ENCODE measurements at places on chromosomes 16 and 17. TPM values are rescaled to one million over a fixed set of nuclear protein-coding genes. Genes with fewer than 3 reads are reported as not detected.

The KRTAP4-1 gene
- total RNA-seq: not detected

The ARL2BP gene
- total RNA-seq: 46.4 TPM

GRCh38 chr17:27541301-27542023 lies 85.2 kb downstream of the KSR1 start:
- DNase-seq: no peak

DNA sequence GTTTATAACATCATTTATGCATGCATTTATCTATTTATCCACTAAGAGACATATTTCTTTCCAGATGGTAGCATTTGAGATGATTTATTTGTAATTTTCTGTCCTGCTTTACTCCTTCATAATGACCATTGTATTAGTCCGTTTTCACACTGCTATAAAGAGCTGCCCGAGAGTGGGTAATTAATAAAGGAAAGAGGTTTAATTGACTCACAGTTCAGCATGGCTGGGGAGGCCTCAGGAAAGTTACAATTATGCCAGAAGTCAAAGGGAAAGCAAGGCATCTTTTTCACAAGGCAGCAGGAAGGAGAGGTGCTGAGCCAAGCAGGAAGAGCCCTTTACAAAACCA lies 28.6 kb downstream of the TRIM25 start:
- no peak for DNase-seq

GRCh38 chr16:11966173-11966572 lies 1.2 kb downstream of the TNFRSF17 start:
- DNase-seq: no peak

GRCh38 chr16:81936209-81937000 lies 74.9 kb downstream of the SDR42E1 start:
- DNase-seq: no peak

- DNase-seq: no peak
These were observed 15.4 kb upstream of the CCL22 start for GRCh38 chr16:57343221-57343620.

DNA sequence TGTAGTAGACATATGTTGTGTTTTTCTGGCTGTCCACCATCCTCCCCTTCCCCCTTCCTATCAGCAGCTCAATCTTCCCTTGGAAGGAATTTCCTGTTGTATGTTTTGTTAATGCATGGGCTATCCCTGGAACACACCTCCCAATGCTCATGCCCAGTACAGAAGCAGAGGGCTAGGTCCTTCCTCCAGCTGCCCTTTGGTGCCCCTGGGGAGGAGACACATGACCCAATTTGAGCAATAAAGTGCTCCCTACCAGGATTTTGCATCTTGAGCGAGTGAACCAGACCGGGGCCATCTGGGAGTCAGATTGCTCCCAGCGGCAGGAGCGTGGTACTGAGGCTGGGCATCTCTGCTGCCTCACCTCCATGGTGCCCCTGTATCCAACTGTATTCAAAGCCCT lies 141.5 kb upstream of the MED13 start:
- DNase-seq: no peak

The ERCC4 gene
- total RNA-seq: 11.9 TPM

- no peak for DNase-seq
These were observed 1.4 kb downstream of the AOC3 start for GRCh38 chr17:42852351-42852750.

GRCh38 chr17:34706029-34706428 lies 126.6 kb downstream of the TMEM132E start:
- peak; percentile 42 for DNase-seq

The KIF18B gene
- 1.4 TPM for total RNA-seq

GRCh38 chr17:39740357-39741111 lies 2.8 kb downstream of the GRB7 start:
- DNase-seq: no peak

DNA sequence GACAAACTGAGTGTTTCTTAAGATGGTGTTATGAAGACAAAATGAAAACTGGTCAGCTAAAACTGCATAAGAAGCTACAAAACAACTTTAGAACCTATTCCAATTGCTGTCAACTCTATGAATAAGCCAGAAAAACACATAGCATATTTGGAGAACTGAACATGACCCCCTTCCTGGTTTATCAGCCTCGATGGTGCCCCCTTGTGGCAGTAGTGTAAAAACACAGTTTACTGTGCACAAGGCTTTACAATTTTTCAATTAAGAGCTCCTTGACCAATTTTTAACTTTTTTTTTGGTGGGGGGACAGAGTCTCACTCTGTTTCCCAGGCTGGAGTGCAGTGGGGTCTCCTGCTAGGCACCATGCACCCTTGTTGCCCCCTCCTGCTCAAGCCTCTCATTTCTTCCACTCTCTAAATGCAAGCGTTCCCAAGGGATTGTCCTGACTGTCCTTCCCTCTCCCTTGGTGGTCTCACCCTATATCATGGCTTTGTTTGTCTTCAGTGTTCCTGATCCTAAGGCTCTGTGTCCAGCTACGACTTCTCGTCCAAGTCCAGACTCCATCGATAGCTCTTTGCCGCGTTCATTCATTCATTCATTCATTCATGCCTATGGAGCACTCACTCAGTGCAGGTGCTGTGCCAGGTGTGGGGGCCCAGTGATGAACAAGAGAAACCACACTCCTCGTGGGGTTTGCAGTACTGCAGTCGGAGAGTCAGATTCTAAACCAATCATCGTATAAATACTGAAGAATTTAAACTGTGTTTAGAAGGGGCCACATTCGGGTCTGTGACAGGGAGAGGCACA lies 7.5 kb downstream of the EIF1 start:
- DNase-seq: peak; percentile 36

The TBC1D3 gene
- not detected for total RNA-seq

The KCNJ2 gene
- total RNA-seq: 2.5 TPM

DNA sequence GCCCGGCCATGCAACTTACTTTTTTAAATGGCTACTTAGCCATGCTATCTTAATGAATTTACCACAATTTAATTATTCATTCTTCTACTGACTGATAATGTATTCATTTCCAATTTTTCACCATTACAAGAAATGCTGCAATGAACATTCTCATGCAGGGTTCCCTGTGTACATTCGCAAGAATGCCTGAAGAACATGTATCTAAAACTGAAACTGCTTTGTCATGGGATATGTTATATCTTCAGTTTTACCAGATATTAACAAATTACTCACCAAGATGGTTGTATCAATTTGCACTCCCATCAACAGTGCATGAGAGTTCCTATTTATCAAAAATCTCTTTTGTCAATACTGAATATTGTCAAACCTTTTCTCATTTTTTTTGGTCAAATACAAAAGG lies 100.8 kb downstream of the SLC39A11 start:
- DNase-seq: no peak

DNA sequence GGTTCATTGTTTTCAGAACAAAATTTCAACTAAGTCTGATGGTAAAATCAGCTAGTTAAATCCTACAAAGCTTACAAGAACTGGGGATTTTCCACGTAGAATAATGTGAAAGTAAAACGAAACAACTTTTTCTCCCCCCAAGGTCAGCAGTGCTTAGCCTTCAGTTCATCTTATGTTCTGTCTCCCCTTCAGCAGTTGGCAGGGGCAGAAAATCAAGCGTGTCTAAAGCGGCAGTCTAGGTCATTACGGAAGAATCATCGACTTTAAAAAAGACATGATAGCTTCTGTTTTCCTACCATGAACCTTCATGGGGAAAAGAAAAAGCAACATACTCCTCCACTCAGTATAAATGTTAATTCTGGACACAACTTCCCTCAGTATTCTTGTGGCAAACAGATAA lies 50.7 kb downstream of the GNA13 start:
- no peak for DNase-seq

- DNase-seq: no peak
These were observed 476 bp upstream of the LPCAT2 start for GRCh38 chr16:55508271-55508921.

DNA sequence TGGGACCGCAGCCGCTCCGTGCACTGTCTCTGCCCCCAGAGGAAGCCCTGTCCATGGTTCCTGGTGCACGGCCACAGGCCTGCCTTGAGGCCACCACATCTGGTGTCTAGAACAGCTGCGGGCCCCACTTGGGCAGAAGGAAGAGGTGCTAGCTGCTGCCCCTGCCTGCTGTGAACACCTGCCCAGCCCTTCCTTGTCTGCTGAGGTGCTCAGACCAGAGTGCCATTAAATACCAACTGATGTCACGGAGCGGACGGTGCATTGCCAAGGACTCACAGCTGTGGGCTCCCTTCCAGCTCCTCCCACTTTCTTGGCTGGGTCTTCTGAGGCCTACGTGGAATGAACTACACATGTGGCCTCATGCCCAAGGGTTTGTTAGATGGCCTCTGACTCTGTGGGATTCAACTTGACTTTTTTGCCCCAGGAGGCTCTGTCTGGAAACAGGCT lies 146.1 kb downstream of the RAB11FIP4 start:
- no peak for DNase-seq

GRCh38 chr17:20123209-20123608 lies 114.0 kb downstream of the SPECC1 start:
- DNase-seq: no peak

The NPTX1 gene
- 5.7 TPM for total RNA-seq

The CCL14 gene
- total RNA-seq: 43.3 TPM

The KRT32 gene
- not detected for total RNA-seq

- peak; percentile 93 for DNase-seq
These were observed 72.7 kb downstream of the ABCC1 start for GRCh38 chr16:16021988-16022682.

DNA sequence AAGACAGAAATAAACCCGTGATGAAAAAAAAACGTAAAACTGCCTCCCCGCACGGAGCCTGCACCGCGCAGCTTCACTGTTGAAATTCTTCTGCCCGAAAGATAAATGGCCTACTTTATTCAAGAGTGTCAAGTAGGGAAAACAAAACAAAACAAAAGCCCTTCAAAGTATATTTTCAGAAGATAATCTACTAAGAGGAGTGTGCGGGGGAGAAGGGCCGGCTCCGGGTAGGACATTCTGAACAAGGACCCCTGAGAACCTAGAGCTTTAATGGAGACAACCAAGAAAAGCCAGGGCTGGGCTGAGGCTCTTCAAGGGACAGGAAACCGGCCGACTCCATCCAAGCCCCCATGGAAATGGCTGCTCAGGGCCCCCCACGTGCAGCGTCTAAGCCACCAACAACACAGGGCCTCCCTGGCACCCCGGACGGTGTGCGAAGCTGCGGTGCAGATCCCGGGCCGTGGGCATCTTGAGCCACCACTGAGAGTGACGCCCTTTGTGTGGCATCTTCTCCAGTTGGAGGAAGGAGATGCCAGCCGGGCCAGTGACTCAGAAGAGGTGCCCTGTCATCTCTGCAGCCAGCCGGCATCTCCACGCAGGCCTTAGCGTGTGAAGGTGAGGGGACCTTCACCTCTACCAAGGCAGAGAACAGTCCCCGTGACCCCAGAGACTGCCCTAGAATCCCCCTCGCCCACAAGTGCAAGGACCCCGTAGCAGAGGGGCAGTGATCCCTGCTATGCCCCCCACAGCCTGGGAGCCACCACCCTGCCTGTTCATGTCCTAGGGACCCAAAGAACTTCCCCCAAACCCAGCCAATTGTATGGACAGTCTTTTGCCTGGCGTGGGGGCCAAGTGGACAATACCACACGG lies 250.8 kb downstream of the C16orf95 start:
- DNase-seq: no peak

The IL32 gene
- 134 TPM for total RNA-seq

DNA sequence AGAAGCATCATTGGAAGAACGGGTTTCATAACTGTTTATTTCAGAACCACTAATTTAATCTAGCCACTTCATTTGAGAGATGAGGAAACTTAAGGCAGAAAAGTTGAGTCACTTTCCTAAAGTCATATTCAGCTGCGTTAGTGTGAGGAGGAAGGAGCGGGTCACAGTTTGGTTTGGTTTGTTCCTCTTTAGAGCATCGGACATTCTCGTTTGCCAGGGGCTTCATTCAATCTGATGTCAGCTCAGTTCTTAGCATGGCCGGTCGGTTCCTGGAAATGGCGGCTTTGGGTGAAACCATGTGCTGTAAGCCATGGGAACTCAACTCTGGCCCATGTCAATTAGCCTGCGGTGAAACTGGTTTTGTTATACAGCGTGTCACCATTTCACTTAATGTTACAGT lies 186.5 kb downstream of the LGALS9B start:
- no peak for DNase-seq

The TLCD2 gene
- total RNA-seq: 6.5 TPM

DNA sequence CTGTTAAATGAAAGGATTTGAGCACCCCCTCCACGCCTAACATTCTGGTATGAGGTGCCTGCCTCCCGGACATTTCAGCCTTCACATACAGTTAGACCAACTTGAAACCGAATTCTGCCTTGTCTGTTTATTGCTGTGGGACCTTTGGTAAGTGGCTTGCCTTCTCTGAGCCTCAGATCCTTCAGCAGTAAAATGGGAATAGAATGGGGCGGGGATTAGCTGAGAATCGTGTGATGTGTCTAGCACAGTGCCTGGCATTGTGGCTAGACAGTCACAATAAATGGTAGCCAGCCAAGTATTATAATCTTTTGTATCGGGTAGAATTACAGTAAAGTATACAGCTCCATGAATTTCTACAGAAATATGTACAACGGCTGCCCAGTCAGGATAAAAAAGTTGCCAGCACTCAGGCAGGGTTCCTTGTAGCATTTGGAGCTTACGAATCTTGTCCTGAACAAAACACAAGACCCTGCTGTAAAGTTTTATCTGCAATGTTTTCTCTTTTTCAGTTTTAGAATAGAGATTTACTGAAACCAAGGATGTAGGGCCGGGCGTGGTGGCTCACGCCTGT lies 786 bp downstream of the TMC7 start:
- no peak for DNase-seq

DNA sequence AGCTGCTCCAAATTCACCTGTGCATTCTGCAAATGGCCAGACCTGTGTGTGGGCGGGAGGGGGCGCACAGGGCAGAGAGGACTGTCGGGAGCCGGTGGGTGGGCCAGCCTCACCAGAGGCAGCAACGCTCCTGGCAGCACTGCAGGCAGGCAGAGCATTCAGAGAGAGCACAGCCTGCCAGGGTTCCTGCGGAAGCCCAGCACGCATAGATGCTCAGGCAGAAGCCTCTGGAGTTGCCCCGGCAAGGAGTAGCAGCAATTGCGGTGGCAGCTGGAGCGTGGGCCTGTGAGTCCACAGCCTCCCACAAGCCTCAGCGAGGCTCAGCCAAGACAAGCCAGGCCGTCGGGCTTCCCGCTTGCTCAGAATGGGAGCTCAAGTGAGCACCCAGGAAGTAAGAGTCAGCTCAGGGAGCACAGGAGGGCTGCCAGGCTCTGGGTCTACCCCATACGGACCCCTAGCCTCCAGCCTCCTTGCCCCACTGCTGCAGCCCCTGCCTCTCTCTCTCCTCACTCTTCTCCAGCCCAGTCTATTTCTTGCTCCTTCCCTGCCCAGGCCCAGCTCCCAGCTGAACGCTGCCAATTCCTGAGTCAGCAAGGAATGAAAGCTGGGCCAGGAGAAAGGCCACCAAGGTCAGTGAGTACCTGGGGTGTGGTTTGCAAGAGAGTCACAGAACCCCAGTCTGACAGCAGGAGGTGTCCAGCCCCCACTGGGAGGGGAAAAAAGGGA lies 9.6 kb downstream of the EMC6 start:
- no peak for DNase-seq

The TMEM238L gene
- total RNA-seq: 7.5 TPM

GRCh38 chr17:72599891-72600290 lies 479.1 kb downstream of the SOX9 start:
- no peak for DNase-seq

The ADAM11 gene
- total RNA-seq: 2.8 TPM

DNA sequence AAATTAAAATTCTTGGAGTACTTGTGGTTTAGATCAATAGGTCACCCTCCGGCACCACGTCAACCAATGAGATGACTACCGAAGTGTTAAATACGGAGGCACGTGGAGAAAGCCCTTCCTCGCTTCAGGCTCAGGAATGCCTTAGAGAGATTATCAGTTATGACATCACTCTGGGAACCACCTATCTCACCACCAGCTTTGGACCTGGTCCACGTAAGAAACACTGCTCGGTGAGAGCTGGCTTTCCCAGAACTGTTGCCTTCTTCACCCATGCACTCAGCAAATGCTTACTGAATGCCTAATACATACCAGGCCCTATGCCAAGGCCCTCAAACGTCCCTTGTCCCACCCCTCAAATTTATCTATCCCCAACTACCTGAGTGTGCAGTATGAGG lies 71.3 kb downstream of the SMG6 start:
- DNase-seq: no peak

Measured in mucosa of gallbladder (tissue), 1 donor.